ENCODE measurements at places on chromosomes 2 and 18. TPM values are rescaled to one million over a fixed set of nuclear protein-coding genes. Genes with fewer than 3 reads are reported as not detected.

Gene TRIM43
- not detected for total RNA-seq

DNA sequence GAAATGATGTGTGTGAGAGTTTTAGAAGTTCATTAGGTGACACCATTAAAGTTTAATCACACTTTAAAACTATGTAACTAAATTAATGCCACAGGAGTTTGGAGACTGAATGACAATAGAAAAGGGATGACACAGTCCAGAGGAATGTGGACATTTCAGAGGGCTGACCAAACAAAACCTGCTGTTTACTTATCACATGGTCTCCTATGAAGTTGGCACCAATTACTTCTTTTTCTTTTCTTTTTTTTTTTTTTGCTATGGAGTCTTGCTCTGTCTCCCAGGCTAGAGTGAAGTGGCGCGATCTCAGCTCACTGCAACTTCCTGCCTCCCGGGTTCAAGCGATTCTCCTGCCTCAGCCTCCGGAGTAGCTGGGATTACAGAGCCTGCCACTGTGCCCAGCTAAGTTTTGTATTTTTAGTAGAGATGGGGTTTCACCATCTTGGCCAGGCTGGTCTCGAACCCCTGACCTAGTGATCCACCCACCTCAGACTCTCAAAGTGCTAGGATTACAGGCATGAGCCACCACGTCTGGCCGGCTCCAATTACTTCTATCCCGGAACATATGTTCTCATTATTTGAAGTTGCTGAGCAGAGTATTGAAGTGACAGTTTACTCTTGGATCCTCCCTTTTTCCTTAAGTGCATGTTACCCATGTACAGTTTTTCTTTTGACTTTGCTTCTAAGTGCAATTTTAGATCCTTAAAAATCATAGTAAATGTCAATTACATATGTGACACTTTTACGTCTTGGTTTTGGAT is 4.3 kb downstream of the AGPS start:
- no peak overlapping the region for H3K27ac ChIP-seq
- no peaks in the 10 kb centered on the region for H3K27me3 ChIP-seq
- DNase-seq, result no peak
- peaks cover 27% of the 10 kb centered on the region for H3K4me1 ChIP-seq
- H3K4me3 ChIP-seq, result no peak overlapping the region

DNA sequence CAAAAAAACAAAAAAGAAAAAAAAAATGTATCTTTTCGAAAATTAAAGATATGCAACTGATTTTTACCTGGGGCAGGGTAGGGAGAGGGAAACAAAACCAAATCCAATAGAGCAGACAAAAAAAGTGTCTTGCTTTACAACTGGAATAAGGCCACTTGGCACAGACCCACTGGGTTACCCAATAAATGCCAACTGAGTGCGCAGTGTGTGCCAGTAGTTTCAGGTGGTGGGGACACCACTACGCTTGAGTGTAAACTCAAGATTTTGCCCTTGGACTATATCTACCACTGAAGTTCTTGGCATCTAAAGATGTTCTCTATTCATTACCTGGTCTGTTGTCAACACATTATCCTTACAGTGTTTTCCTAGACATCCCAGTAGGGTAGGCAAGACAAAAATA is 16.3 kb downstream of the VPS4B start:
- H3K36me3 ChIP-seq, result peaks cover 68% of the 10 kb centered on the region
- H3K27me3 ChIP-seq, result no peaks in the 10 kb centered on the region
- no peak overlapping the region for H3K4me3 ChIP-seq
- no peak for DNase-seq
- H3K27ac ChIP-seq, result no peak overlapping the region
- H3K4me1 ChIP-seq, result no peaks in the 10 kb centered on the region

- peak overlapping the region; percentile 70 for H3K27ac ChIP-seq
- H3K27me3 ChIP-seq, result no peaks in the 10 kb centered on the region
- H3K4me3 ChIP-seq, result peak overlapping the region; percentile 34
- no peaks in the 10 kb centered on the region for H3K36me3 ChIP-seq
These were observed 3.0 kb downstream of the BUB1 start for GRCh38 chr2:110674620-110675555.

- no peaks in the 10 kb centered on the region for H3K27me3 ChIP-seq
- DNase-seq, result no peak
- H3K4me1 ChIP-seq, result no peaks in the 10 kb centered on the region
These were observed 1019.5 kb upstream of the LRRTM1 start for GRCh38 chr2:81324046-81324445.

DNA sequence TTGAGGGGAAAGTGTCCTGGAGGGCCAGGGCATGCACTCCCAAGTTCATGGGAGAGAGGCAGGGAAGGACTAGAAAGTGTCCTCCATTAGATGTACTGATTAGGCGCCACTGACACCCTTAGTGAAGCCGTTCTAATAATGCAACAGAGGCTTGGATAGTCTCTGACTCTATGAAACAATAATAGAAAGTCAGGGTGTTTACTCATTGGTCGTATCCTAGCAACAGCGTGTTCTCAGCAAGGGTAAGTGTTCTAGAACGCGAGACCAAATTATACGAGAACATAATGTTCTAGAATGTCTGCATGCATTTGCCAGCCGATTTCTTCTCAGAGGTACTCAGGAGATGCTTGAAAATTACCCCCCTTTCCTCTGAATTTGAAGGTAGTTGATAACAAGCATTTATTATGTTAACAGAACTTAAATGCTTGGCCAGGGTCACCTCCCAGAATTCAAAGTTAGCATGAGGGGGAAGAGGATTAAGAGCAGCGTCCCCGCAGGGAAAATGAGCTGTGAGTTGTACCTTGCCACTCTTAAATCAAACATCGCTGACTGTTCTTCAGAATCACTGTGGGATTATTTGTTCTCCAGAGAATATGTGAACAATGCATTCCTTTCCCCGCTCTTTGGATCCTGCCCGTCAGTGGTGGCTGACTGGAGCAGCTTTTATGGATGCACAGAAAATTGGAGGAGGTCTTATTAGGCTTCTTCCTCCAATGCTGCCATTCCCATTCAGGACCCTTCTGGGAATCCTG is 33.7 kb upstream of the PDIA6 start:
- no peak overlapping the region for H3K27ac ChIP-seq
- no peaks in the 10 kb centered on the region for H3K4me1 ChIP-seq
- peaks cover 17% of the 10 kb centered on the region for H3K27me3 ChIP-seq
- H3K36me3 ChIP-seq, result no peaks in the 10 kb centered on the region
